PC-9 (cell line): ENCODE measurements at places on chromosomes 6 and 20.

GRCh38 chr6:130775411-130776012 is 51.7 kb upstream of the SMLR1 start:
- DNase-seq: no peak

- DNase-seq: peak; percentile 43
Measured at GRCh38 chr20:45011108-45011526, 44.8 kb downstream of the STK4 start.

GRCh38 chr20:57586370-57586793 is 25.5 kb downstream of the PCK1 start:
- DNase-seq: no peak

DNA sequence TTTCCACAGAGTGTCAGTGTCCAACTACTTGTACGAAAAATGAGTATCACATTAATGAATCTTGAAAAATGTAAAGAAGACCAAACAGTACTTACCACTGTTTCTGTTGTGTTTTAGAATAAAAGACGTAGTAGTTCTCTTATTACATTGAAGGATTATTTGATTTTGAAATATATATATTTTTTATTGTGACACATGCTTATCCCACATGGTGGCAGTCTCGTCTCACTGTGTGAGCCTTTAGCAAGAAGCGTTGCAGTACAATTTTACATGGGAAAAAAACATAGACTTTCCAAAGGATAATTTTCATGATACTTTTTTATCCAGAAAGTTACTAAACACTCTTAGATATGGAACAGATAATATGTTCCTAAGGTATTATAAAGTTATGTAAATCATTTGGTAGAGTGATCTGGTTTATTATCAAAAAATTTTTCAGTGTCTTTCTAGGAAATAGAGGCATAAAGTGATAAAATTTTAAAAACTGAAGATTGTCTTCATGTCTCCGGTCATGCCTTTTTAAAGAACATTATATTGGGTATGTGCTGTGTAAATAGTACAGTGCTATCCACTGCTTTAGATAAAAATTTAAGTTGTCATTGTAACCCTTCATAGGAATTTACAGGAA is 117.5 kb upstream of the SAMD5 start:
- DNase-seq: no peak

DNA sequence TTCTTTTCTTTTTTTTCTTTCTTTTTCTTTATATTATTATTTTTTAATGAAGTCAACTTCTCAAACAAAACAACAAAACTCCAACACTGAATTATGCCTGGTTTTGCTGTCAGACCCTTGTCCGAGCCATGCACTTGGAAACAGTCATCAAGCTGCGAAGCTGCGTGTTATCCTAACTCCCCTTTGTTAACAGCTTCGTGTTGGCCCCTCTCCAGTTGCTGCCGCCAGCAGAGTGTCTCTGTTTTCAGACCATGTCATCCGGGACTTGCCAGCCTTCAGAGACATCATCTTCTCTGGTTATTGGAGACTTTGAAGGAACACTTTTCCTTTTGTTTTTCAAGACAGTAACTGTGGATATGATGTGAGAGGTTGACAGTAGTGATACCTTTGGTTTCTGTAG is 83.1 kb downstream of the TRMT11 start:
- no peak for DNase-seq

DNA sequence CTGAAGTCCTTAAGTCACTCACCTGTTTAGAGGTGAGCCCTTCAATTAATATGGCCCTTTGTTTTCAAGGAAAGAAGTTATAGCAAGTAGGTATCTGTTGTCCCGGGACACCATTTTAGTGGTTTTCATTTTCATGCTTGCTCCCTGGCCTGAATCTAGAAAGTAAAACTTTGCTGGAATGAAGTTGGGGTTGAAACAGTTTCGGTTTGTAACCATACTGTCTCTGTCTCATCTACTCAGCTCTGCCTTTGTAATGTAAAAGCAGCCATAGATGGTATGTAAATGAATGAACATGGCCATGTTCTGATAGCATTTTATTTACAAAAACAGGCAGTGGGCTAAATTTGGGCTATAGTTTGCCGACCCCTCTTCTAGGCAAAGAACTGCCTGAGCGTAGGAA is 64.9 kb upstream of the GNRH2 start:
- no peak for DNase-seq

DNA sequence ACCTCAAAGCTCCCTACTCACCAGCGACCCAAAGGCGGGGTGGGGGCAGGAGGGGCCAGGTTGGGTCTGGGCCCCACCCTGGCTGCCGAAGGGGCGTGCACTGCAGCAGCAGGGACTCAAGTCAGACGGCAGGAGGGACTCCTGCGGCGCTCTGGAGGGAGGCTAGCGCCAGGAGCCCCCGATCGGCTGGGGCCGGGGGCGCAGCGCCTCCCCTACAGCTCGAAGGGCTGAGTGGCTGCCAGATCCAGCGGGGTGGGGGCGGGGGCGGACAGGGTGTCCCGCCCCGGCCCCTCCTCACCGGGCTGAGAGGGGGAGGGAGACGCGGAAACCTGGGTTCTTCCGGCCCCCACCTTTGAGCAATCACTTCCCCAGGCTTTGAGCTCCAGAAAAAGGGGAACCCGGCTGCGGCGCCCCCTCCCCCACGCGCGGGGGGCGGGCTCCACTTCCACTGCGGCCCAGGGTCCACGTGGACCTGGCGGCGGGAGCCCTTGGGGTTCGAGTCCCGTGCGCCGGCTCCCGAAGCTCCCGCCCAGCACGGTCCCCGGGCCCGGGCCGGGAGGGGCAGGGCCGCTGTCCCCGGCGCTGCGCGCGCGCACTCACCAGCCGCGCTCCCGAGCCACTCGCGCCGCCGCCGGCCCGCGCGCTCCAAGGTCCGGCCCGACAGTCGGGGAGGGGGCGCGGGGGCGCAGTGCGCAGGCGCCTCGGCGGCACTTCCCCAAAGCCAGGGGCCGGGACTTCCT is at the start of gene RGS19:
RGS19 (minus strand) TSS at position 246 of the 740 bp plus-strand sequence. CDS start 2,632 bp downstream, outside the sequence.
- DNase-seq: no peak

DNA sequence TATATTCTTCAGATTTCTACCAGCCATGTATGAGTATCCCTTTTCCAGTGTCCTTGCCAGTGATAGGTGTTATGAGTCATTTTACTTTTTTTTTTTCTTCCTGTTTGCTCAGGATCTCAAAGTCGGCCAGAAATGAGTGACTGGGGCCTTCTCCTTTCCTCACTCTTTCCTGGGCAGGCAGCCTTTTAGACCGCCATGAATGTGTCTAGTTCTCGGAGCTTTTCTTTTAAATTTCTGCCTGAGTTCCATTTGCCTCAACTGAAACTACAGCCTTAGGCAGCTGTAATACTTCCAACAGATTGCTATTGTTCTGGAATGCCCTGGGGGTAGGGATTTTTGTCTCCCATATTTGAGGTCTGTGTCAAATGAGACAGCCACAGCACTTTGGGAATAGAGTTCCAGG is 83.7 kb downstream of the STXBP5 start:
- peak; percentile 45 for DNase-seq

DNA sequence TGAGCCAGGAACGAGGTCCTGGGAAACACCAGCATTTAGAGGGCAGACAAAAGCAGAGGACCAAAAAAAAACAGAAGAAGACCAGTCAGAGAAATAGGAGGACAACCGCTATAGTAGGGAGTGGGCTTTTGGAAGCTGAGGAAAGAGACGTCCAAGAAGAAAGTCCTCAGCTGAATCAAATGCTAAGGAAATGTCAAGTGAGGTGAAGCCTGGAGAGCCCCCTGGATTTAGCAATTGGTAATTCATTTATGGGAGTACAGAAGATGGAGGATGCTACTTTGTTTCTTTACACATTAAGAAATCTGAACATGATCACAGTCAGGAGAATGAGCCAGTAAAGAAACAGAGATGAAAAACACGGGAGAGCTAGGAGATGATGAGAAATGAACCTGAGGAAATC is 41.1 kb downstream of the LRP11 start:
- no peak for DNase-seq

- DNase-seq: no peak
Measured at GRCh38 chr20:31587545-31588389, 17.3 kb upstream of the ID1 start.

DNA sequence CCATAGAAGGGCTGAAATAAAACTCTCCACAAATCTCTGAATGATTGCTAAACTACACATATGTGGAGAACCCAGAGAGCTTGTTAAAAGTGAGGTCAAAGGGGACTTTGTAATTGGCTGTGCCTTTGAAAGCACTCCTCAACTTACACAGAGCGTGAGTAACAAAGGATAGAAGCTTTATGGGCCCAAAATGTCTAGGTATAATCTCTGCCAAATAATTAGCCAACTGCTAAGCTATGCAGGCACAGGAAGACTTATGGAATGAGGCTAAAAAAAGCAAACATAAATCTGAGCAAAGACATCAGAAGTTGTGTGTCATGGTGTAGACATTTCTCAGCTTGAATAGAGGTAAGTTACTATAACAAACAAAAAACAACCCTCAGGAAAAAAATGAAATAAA is 23.3 kb upstream of the UST start:
- no peak for DNase-seq

GRCh38 chr20:13458860-13459451 is 179.8 kb downstream of the TASP1 start:
- DNase-seq: no peak

GRCh38 chr6:34342247-34342646 is 50.2 kb downstream of the NUDT3 start:
- DNase-seq: no peak

GRCh38 chr6:33018904-33019303 is 9.5 kb upstream of the HLA-DOA start:
- DNase-seq: no peak

DNA sequence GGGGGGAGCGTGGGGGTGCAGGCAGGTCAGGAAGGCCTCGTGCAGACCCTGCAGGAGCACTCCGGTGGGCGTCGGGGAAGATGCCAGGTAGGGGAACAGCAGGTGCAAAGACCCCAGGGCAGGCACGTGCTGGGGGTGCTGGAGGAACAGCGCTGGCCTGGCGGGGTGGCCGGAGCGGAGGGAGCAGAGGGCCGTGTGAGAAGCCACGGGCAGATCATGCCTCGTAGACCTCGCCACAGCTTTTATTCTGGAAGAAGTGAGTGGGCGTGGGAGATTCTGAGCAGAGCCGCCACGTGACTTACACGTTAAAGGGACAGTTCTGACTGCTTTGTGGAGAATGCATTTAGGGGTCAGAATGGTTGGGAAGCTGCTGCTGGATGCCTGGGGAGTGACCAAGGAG is 9.3 kb downstream of the NTSR1 start:
- DNase-seq: no peak

- DNase-seq: no peak
Measured at GRCh38 chr20:32263398-32263954, 14.0 kb upstream of the KIF3B start.

DNA sequence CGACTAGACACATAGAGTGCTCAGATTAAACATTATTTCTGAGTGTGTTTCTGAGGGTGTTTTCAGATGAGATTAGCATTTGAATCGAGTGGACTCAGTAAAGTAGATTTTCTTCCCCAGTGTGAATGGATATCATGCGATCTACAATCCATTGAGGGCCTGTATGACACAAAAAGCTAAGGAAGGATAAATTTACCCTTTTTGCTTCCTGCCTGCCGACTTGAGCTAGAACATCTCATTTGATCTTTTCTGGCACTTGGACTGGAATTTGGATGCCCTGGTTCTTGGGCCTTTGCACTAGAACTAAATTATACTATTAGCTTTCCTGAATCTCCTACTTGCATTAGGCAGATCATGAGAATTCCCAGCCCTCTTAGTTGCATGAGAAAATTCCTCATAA is 675.8 kb downstream of the DOK5 start:
- DNase-seq: no peak

- DNase-seq: no peak
Measured at GRCh38 chr20:59365611-59366285, 65.3 kb downstream of the EDN3 start.
